ENCODE measurements at places on chromosomes 4 and X. TPM values are rescaled to one million over a fixed set of nuclear protein-coding genes. Genes with fewer than 3 reads are reported as not detected.

Gene TMEM150C
- 0.44 TPM for total RNA-seq

Gene PPEF2
- under 0.01 TPM for total RNA-seq

Gene MAP7D2
- total RNA-seq, result under 0.01 TPM

Gene CPLX1
- under 0.01 TPM for total RNA-seq

Gene AKAP17A
- 26.0 TPM for total RNA-seq

Gene CLTRN
- not detected for total RNA-seq

Gene SPRY1
- 1.9 TPM for total RNA-seq

Gene USO1
- 185 TPM for total RNA-seq

Gene ADAMTS3
- 3.6 TPM for total RNA-seq

Gene NOX1
- total RNA-seq, result not detected

Gene MAGEB1
- total RNA-seq, result not detected

Gene LRIT3
- total RNA-seq, result 0.11 TPM

Gene HSFX3
- total RNA-seq, result not detected

Gene HS3ST1
- under 0.01 TPM for total RNA-seq

Gene GPRASP1
- 8.6 TPM for total RNA-seq

Gene SLC39A8
- 8.1 TPM for total RNA-seq

Gene GAGE12H
- not detected for total RNA-seq

Gene BMPR1B
- 1.1 TPM for total RNA-seq

Gene OPRPN
- total RNA-seq, result not detected

Gene TMPRSS11A
- not detected for total RNA-seq

Gene AMER1
- total RNA-seq, result 1.2 TPM

Gene AKAP4
- total RNA-seq, result not detected

Gene ERCC6L
- 12.4 TPM for total RNA-seq

Gene FAM236D
- not detected for total RNA-seq

Gene DCLK2
- total RNA-seq, result 14.1 TPM

Gene PTCHD1
- not detected for total RNA-seq

Gene RBM47
- total RNA-seq, result 4.4 TPM

Gene DGAT2L6
- not detected for total RNA-seq

Gene RNF128
- 1.5 TPM for total RNA-seq

Gene CYSLTR1
- total RNA-seq, result 0.11 TPM

Gene SPANXN4
- total RNA-seq, result not detected

Gene NLGN3
- total RNA-seq, result 0.12 TPM

Gene ATP2B3
- total RNA-seq, result under 0.01 TPM

Gene TBC1D8B
- total RNA-seq, result 19.1 TPM

Gene FAM199X
- total RNA-seq, result 27.9 TPM

Gene XPNPEP2
- 0.25 TPM for total RNA-seq
